ENCODE measurements at places on chromosomes 3 and 15.

GRCh38 chr15:74399511-74400312 lies 32.3 kb upstream of the CYP11A1 start:
- DNase-seq: no peak

GRCh38 chr3:26713091-26713490 lies 90.5 kb downstream of the LRRC3B start:
- DNase-seq: no peak

GRCh38 chr3:41881233-41881821 lies 80.6 kb downstream of the ULK4 start:
- peak; percentile 27 for DNase-seq

GRCh38 chr15:57540736-57541135 lies 51.0 kb upstream of the MYZAP start:
- DNase-seq: no peak

DNA sequence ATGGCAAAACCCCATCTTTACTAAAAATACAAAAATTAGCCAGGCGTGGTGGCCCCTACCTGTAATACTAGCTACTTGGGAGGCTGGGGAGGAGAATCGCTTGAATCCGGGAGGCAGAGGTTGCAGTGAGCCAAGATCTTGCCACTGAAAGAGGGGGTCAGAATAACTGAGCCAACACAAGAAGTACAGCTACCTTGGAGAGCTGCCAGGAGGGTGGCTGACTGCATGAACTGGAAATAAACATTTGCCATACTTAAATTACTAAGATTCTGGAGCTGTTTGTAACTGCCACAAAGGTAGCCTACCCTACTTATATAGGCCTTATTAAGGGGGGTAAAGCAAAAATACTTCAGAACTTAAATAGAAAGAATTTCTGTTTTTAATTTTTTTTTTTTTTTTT lies 15.4 kb upstream of the PIK3CB start:
- no peak for DNase-seq

DNA sequence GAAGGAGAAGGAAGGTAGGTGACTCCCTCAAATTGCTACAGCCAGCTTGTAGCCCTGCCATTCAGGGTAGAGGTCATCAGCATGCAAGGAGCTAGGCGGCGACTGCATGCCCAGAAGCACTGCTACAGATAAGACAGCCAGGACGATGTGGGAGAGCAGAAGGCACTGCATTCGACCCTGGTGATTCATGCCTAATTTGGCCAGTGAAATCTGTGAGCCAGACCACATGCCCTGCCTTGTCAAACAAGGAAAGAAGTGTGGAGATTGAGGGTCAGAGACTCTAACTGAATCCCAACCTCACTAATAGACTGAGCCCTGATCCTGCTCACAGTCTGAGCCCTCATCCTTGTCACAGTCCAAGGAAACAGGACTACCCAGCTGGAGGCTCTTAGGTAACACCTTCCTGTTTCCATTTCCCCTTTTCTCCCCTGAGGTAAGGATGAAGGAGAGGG lies 86.6 kb downstream of the LINGO1 start:
- DNase-seq: no peak

DNA sequence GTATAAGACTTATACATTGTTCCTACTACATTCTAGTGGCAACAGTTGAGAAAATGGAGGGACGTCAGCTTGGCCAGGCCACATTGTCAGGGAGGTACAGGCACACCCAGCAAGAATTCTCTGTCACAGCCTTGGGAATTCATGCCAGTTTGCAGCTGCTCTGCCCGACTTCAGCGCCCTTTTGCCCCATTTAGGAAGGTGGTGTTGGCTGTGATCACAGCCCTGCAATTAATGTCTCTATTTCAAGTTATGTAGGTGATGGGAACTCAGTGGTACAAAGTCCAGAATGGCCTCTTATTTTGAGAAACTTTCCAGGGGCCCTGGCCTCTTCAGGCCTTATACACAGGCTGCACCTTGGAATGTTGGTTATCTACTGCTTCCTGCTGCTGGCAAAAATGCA lies 26.7 kb downstream of the AMOTL2 start:
- no peak for DNase-seq

DNA sequence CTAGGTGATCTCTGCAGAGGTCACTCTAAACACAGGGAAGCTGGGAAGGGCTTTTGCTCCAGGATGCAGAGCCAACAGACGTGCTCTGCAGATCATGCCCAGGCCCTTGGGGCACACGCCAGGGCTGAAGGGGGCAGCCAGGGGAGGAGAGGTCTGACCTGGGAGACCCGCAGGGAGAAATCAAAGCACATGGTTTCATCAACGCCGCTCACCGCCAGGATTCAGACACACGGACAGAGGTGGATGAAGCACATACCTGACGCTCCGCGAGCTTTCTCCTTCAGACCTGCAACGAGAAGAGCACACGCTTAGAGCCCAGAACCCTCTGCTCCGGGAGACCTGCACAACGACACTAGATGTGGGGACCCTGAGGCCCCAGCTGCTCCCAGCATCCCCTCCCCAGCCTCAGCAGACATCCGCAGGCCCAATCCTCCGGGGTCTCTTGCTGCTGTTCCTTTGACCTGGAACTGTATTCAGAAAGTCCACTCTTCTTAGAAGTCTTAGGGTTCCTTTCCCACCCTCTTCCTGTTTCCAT lies 90.7 kb upstream of the IQSEC1 start:
- DNase-seq: no peak

DNA sequence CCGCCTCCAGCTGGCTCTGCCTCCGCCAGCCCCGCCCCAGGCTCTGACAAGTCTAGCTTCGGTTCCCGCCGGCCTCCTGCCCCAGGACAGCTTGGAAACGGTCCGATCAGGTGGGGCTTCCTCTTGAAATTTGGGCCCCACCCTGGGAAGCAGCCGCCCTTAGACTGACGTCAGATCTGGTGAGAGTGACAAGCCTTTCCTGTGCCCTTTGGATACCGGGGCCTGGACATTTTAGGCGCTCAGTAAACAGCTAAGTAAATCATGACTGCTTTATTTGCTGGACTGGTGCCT lies 378 bp upstream of the HYAL3 start:
- DNase-seq: no peak

DNA sequence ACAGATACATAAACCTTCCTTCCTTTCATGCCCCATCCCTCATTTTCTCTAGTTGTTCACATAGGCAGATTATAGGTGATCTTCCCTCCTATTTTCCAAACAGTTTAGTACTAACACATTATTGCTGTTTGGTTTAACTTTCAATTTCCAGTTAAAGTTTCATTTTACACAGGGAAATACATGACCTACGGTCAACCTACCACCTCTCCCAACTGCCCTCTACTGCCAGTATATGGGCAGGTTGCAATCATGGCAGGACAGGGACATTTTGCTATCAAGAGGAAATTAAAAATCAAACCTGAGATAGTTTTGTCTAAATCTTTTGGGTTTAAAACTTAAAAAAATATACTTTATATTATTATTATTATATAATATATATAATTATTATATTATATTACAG lies 26.1 kb upstream of the TFDP2 start:
- no peak for DNase-seq

DNA sequence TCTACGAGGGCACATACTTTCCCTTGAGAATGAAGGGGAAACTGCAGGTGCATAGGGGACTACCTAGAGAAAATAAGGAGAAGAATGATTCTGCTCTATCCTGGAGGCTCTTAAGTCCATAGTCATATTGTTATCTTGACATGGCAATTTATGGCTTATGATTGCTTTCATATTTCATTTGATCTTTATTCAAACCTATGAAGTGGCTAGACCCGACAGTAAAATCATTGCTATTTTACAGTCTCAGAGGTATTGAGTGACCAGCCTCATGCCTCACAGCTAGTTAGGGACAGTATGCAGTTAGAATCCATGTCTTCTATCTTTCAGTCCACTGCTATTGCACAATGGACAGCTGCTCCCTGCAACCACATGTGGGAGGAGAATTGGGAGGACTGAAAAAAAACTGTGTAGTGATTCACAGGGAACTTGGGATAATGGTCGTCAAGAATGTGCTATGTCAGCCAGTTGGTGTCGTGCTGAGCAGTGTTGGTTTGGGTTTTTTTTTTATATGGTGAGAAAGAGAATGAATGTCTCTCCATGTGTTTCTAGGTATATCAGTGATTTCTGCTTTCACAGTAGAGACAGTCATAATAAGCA lies 63.2 kb upstream of the SPPL2A start:
- DNase-seq: no peak

GRCh38 chr3:6697285-6697684 lies 163.6 kb upstream of the GRM7 start:
- no peak for DNase-seq

- DNase-seq: no peak
These were observed 53.8 kb upstream of the SENP5 start for GRCh38 chr3:196813903-196814302.

DNA sequence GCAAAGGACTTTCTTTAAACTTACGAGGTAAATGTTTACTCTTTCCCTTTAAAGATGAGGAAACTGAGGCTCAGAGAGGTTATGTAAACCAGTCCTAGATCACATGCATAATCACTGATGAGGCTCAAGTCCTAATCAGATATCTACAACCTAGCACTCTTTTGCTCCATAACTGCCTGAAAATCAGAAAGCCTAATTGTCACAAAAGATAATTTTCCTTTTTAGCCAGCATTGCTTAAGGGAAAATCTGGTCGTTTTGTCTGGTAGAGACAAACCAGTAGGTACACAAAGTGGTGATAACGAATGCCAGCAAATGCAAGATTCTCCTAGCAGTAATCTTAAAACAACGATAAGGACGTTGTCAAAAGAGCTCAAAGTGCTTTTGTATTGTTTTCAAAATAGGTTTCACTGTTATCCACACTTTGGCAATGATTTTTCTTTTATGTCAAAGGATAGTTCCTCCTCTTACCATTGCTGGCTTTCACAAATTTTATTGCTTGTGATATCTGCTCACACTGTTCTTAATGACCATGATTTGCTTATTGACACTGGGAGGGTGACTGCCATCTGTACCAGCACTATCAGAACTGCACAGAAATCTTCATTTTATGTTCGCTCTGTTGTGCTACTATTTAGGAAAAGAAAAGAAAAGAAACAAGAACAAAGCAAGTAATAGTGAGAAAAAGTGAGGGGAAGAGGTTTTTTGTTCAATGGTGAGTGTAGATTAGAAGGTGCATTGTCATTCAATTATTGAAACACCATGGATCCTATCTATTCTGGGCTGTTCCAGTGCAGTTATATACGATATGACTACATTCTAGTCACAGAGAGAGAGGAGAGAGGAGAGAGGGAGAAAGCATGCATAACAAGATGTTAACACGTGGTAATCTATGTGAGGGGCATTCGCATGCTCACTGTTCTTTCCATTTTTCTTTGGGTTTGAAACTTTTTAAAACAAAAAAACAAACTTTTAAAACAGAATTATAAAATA lies 13.7 kb downstream of the IQCH start:
- no peak for DNase-seq

DNA sequence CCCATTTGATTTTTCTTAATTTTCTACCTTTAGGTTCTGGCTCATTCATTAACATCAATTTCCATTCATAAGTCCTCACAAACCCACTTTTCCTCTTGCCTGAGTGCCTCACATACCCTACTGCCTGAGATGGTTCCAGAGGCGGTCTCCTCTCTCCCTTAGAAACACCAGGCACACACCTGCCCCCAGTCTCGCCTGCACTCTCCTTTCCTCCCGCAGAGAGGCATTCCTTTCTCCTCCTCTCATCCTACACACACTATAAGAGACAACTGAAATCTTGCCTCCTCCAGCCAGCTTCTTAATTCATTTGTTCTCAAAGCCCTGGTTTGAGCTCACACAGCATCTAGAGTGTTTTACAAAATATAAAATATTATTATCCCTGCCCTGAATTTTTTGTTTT lies 27.5 kb downstream of the TF start:
- DNase-seq: no peak

- no peak for DNase-seq
These were observed 28.8 kb upstream of the PLSCR2 start for GRCh38 chr3:146498002-146498736.

DNA sequence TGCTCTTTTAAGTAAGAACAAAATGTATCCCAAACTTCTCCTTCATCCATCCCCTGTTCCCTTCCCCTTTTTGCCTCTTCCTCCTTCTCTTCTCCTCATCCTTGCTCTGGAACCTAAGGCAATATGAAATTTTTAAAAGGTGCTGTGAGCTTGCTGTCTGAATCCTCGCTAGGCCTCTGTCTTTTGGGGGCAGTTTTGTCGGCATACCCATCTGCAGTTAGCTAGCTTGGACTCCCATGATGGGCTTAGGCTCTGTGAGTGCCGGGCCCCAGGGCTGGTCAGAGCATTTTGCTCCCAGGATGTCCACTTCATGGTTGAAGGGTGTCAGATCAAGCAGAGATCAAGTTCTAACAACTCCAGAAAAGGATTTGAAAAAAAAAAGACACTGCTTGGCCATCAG lies 18.6 kb downstream of the ZIC1 start:
- DNase-seq: no peak

GRCh38 chr3:169627789-169628188 lies 35.7 kb downstream of the MECOM start:
- DNase-seq: no peak

DNA sequence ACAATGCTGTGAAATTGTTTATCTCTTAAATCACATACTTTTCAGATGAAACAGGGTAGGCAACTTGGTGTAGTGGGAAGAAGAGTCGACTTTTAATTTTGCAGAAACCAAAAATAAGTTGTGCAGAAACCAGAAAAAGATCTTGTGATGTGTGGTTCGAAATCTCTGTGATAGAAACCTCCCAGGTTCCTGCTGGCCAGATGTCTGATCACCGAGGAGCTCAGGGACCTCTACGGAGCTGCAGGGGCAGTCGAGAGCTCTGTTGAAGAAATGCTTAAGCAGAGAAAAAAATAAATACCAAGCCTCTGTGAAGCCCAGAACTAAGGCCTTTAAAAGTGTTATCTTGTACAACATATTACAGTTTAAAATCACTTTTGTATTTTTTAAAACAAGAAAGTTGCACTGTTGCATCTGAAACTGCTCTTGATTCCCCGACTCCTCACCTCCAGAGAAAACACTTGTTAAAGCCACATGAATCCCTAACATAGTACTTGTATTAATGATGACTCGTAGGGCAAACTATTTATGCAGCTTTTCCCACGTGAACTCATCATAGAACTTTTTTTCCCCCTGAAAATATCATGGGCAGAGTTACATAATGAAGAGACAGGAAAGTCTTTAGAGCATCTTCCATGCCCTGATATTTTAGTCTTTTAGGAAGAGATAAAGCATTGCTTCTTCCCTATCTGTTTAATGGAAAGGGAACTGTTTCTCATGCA lies 51.3 kb downstream of the CCK start:
- no peak for DNase-seq

DNA sequence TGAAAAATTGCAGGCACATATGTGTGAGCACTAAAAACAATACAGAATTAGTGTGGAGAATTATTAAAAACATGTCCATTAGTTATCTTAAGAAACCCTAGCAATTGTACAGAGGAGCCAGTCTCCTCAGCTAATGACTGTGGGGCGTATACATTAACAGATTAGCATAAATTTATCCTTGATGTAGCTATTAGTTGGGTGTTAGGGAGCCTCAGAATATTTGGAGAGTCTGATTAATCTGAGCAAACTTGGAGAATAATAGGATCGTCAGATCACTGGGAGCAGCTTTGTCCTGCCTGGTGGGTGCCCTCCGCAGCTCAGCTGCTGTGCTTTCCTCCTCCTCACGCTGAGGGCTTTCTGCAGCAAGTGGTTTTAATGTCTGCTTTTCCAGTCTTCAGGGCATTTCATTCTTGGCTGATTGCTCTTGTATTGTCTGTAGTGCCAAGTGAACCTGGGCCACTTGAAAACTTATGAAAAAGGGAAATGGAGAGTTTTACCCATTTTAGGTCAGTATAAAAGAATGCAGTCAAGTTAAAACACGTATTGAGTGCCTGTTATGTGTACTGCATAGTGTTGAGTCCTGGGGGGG lies 417.4 kb upstream of the SEMA6D start:
- DNase-seq: no peak
